Epithelial cell of prostate (primary cell): ENCODE measurements at places on chromosomes 4 and X.

DNA sequence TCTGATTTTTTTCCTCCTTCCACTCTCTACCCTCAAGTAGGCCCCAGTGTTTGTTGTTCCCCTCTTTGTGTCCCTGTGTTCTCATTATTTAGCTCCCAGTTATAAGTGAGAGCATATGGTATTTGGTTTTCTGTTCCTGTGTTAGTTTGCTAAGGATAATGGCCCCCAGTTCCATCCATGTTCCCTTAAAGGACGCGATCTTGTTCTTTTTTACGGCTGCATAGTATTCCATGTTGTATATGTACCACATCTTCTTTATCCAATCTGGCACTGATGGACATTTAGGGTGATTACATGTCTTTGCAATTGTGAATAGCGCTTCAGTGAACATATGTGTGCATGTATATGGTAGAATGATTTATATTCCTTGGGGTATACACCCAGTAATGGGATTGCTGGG is 54.5 kb upstream of the BTC start:
- DNase-seq = no peak

- DNase-seq = no peak
These were observed 25.1 kb downstream of the RAB9B start for GRCh38 chrX:103806862-103807474.

DNA sequence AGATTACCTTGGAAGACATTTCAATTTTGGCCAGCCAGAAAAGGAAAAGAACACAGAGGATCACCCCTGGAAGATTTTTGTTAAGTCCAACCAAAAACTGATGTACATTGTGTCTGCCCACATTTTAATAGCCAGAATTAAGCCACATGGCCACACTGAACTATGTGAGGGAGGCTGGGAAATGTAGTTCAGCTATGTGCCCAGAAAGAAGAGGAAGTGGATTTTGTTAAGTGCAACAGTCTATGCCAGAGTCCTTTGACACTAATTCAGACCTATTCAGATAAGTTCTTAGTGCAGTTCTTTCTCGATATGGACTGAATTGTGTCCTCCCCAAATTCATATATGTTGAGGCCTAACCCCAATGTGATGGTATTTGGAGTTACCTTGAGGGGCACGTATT is 18.4 kb downstream of the PRPS1 start:
- no peak for DNase-seq

DNA sequence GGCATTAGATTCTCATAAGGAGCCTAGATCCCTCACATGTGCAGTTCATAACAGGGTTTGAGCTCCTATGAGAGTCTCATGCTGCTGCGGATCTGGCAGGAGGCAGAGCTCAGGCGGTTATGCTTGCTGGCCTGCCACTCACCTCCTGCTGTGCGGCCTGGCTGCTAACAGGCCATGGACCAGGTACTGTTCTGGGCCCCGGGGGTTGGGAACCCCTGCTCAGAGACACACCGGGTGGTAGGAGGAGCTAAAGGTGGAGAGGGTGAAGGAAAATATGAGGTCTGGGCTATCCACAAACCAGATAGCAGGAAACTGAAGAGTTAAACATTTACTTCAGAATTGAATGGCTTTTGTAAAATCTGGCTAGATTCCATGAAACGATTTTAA is 5.9 kb upstream of the F11 start:
- DNase-seq = no peak
